ENCODE measurements at places on chromosomes 13 and 19.

DNA sequence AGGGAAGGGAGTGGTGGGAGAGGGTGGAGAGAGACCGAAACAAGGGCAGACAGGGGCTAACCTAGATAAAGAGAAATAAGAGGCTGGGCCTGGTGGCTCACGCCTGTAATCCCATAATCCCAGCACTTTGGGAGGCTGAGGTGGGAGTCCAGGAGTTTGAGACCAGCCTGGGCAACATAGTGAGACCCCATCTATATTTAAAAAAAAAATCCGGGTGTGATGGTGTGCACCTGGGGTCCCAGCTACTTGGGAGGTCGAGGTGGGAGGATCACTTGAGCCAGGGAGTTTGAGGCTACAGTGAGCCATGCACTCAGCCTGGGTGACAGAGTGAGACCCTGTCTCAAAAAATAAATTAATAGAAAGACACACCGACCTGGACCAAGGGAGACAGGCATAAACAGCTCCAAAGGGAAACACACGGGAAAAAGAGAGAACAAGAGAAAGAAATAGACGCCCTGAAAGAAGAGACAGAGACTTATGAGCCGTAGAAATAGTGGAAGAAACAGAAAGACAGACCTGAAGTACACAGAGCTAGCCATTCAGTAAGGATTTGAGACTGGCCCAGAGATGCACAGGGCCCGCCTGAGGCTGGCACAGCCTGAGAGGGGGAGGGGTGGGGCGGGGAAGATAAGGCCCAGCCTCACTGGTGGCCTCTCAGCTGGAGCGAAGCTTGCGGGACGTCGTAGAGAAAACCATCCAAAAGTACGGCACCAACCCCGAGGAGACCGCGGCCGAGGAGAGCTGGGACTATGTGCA is 2.2 kb downstream of the CD37 start:
- DNase-seq, result no peak

- DNase-seq, result peak; percentile 7
Measured at GRCh38 chr13:101626925-101627555, 174.6 kb downstream of the ITGBL1 start.

DNA sequence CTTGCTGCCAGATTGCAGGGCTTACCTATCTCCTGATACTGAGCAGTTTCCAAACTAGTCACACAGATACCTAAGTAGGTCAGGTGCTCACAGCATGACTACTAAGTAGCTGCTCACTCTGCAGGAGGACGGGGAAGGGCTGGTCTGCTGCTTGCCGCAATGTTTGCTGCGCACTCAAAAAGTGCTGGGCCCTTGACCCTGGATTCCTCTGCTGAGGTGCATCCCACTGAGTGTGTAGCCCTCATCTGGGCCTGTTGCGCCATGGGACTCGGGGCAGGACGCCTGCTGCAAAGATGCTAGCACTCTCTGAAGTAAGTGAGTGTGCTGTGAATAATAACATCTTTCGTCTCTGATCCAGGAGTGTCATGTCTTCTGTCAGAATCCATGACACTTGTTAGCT is 59.2 kb upstream of the MEDAG start:
- DNase-seq, result no peak

DNA sequence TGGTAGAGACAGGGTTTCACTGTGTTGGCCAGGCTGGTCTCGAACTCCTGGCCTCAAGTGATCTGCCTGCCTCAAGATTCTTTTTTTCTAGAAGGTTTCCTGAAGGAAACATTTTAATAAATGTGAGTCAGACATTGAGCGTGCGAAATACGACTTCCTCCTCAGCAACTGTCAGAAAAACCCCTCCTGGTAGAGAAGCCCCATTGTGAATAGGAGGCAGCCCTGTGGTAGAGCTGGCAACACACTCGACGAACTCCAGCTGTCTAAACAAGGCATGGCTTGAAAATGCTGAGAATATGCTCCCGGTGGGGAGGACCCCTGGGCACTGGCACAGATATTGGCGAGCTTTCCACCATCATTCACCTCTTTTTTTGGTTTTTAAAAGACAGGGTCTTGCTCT is 9.8 kb downstream of the ZNF333 start:
- no peak for DNase-seq

DNA sequence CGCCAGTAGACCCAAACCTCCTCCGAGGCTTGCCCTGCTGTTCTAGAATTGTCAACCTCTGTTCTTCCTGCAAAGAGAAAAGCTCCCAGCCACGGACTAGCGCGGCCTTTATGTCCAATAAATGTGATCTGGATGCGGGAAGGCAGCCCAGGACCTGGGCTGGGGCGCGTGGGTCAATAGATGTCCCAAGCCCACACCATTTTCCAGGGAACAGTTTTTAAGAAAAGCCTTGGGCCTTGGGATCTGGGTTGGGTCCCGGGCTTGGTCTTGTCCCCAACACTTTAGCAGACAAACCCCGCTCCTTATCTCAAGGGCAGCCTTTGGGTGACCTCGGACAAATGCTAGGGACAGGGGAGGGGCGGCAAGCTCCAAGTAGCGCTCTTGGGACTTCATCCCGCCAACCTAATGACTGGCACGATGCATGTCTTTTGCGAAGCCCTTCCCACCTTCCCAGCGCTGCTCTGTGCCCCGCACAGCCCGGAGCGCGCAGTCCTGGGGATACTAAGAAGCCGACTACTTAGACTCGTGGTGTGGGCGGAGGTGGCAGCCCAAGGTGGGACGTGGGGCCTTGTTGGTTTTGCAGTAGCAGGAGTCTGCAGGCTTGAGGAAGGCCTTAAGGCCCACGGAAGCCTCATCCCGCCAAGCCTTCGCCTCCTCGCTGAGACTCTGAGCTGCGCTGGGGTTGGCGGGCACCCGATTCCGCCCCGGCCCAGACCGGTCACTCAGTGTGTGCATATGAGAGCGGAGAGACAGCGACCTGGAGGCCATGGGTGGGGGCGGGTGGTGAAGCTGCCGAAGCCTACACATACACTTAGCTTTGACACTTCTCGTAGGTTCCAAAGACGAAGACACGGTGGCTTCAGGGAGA is 10.8 kb downstream of the SOX21 start:
- DNase-seq, result no peak

GRCh38 chr13:89897681-89898080 is 1449.8 kb upstream of the MIR17HG start:
- no peak for DNase-seq
